ENCODE measurements at places on chromosomes 6 and 20. TPM values are rescaled to one million over a fixed set of nuclear protein-coding genes. Genes with fewer than 3 reads are reported as not detected.

The CCN6 gene
- total RNA-seq, result not detected

The SIRPD gene
- total RNA-seq, result not detected

The PROKR2 gene
- total RNA-seq, result not detected

The ULBP3 gene
- total RNA-seq, result 9.5 TPM

The LY6G5C gene
- total RNA-seq, result 0.09 TPM

The LAMP5 gene
- not detected for total RNA-seq

The NRSN1 gene
- total RNA-seq, result under 0.01 TPM

The MAFB gene
- total RNA-seq, result 0.32 TPM

The EPHA7 gene
- 0.32 TPM for total RNA-seq

The MROH8 gene
- 1.0 TPM for total RNA-seq

The CD93 gene
- under 0.01 TPM for total RNA-seq

The VSX1 gene
- not detected for total RNA-seq

The DEFB132 gene
- not detected for total RNA-seq

The XKR7 gene
- total RNA-seq, result not detected

The MAS1L gene
- not detected for total RNA-seq

The TRMT6 gene
- 4.6 TPM for total RNA-seq

The DEFB124 gene
- total RNA-seq, result not detected

The CDH4 gene
- total RNA-seq, result 0.32 TPM

The QKI gene
- 71.8 TPM for total RNA-seq

The TRAPPC3L gene
- total RNA-seq, result 0.09 TPM

The TAB2 gene
- total RNA-seq, result 9.5 TPM

The E2F1 gene
- total RNA-seq, result 0.77 TPM

The MOG gene
- total RNA-seq, result not detected

The FAM229B gene
- 24.0 TPM for total RNA-seq

The SULF2 gene
- 3.8 TPM for total RNA-seq

The PAK5 gene
- total RNA-seq, result not detected

The GRM1 gene
- total RNA-seq, result 0.17 TPM

The PRR18 gene
- not detected for total RNA-seq

The GSTA2 gene
- not detected for total RNA-seq

The B4GALT5 gene
- total RNA-seq, result 15.0 TPM

The ALDH8A1 gene
- total RNA-seq, result 0.09 TPM

The GTSF1L gene
- total RNA-seq, result not detected

The SIGLEC1 gene
- not detected for total RNA-seq

The OR12D3 gene
- not detected for total RNA-seq

The COL9A1 gene
- not detected for total RNA-seq

The GPX5 gene
- total RNA-seq, result not detected

The PDE7B gene
- 43.3 TPM for total RNA-seq

The THBS2 gene
- total RNA-seq, result 213 TPM

The GDAP1L1 gene
- not detected for total RNA-seq

The IRAK1BP1 gene
- total RNA-seq, result 3.3 TPM

The LRRC73 gene
- 0.60 TPM for total RNA-seq

The SNAP25 gene
- 4.5 TPM for total RNA-seq

The CLIC5 gene
- total RNA-seq, result not detected

The SLC22A2 gene
- not detected for total RNA-seq

The LY6G6D gene
- not detected for total RNA-seq

The SS18L1 gene
- total RNA-seq, result 8.0 TPM

The DLL1 gene
- under 0.01 TPM for total RNA-seq

The NTSR1 gene
- under 0.01 TPM for total RNA-seq

The KHDC1L gene
- not detected for total RNA-seq

The MOCS1 gene
- 5.7 TPM for total RNA-seq
